Bronchial epithelial cell (primary cell): ENCODE measurements at places on chromosomes 1 and 21.

DNA sequence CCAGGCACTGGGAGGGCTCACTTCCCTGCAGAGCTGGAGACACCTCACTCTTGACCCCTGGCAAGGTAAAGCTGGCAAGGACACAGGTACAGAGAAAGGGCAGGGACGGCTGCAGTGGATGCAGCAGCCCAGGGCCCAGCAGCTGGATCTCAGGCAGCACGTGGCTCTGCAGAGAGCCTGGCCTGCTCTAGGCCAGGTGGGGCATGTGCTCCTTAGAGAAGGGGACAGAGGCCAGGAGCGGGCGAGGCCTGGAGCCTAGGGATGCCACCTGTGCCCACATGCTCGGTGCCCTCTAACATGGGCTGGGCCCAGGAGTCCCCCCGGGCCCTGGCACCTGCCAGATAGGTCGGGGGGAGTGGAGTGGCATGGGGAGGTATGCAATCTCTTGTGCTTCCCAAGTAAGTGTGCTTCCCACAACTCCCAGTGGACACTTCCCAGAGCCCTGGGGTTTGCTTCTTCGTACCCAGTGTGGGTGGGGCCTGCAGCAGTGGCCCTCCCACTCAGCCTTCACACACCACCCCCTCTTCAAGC is 30.0 kb downstream of the WNT3A start:
- no peak for DNase-seq

DNA sequence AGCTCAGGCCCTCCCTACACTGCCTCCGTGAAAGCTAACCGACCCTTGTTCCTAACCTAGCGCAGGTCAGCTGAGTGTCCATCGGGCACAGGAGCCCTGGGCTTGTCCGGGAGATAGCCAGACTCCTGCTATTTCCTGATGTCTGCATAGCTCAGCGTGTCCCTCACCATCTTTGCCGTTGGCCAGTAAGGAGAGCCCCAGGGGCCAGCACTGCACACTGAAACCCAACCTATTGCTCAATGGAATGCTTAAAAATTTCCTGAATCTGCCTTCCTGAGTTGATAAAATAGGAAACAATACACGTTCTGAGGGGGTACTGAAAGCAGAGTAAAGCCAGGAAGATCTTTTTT is 2.2 kb downstream of the RUNX1 start:
- no peak for DNase-seq

DNA sequence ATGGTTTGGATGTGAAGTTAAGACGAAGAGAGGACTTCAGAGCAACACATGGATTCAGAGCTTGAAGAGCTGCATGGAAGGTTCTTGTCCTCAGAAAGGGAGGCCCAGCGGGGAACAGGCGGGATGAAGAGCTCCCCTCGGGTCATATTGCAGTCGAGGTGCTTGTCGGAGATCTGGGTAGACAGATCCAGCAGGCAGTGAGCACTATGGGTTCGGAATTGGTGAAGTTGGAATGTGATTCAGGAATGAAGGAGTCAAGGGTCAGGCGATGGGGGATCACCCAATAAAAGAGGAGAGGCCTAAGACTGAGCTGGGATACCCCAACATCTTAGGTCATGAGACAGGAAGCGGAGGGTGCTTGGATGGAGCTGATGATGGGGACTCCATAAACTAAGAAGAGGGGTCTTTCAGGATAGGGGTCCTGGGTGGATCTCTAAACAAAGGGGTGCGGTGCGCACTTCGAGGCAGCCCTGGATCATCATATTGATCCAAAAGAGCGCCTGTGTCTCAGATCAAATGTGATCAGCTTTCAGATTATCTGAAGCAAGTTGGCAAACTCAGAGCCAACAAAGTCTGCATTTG is 176.3 kb upstream of the VAMP3 start:
- DNase-seq: no peak

DNA sequence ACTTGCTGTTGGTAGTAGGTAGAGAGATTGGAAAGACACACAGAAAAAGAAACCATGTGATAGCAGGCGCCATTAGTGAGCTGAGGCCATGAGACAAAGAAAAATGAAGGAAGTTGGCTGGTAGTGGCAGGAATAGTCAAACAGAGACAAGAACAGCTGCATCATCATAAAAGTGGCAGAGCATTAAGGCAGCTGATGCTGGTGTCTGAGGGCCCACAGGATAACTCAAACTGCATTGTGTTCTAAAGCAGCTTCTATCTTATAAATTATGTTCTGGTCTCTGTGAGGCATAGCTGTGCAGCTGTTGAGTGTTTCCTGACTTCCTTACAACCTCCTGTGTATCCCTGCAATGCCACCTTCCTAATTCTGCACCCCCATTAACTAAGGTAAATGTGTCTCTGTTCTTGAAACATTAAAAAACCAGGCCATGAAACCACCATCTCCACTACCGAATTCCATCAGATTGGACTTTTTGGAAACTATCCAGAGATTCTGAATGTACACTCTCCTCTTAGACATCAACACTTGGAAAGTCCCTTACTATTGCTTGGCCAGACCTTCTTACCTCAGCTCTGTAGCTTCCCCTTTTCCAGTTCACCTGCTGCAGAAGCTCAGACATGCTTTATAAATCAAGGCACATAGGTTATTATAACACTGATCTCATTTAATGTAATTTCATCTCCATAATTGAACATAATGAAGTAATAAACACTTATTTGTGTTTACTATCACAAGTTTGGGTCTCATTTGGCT is 23.4 kb upstream of the ARHGAP29 start:
- DNase-seq: no peak

DNA sequence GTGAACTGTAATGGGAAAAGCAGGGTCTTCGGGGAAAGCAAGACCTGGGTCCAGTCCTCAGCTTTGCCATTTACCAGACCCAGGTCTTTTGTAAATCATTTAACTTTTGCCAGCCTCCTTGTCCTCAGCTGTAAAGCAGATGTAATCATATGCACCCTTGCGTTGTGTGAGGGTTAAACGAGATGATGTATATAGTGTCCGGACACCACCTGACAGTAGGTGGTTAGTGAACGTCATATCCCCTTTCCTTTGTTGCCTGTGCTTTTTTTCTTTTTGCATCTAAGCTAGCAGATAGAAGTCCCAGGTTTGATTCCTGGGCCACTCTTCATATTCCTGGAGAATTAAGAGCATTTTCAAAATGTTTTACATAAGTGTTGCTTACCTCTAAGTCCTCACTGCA is 28.5 kb downstream of the IL12RB2 start:
- no peak for DNase-seq

DNA sequence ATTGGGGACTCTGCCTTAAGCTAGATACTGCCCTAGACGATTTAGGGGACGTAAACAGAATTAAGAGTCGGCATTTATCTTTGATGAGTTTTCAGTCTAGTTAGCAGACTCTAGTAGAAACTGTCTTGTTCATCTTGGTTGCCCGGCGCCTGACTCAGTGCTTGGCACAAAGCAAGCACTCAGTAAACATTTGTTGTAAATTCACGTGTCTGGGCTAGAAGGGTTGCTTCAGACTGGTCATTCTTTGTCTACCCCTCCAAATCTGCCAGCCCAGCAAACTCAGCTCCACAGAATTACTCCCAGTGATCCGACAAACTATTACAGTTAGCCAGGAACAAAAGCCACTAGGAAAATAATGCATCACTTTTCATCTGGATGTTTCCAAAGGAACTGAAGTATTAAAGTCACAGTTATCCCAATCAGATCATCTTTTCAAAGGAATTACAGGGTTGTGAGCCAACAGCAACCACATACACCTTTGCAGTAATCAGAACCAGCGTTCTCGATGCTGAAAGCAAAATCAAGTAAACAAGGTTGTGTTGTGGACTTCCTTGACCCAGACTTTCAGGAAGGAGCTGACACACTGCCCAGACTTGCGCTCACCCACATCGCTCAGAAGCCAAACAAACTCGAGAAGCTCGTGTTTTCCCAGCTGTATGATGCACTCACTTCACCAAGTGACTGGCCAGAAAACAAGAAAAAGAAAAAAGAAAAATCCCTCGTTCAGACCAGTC is 66.5 kb upstream of the GADD45A start:
- DNase-seq: peak; percentile 97

DNA sequence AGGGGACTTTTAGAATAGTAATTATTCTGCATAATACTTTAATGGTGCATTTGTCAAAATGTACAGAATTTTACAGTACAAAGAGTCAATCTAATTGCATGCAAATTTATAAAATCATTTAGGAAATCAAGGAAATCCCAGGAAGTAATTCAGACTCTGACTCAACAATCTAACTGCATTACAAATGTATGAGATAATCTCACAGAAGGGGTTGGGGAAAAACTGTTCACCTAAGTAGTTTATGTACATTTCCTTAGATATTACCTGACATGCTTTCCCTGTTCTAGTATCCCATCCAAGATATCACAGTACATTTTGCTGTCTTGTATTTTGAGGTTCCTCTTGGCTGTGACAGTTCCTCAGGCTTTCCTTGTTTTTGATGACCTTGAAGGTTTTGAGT is 4.7 kb downstream of the CRB1 start:
- DNase-seq: peak; percentile 83

DNA sequence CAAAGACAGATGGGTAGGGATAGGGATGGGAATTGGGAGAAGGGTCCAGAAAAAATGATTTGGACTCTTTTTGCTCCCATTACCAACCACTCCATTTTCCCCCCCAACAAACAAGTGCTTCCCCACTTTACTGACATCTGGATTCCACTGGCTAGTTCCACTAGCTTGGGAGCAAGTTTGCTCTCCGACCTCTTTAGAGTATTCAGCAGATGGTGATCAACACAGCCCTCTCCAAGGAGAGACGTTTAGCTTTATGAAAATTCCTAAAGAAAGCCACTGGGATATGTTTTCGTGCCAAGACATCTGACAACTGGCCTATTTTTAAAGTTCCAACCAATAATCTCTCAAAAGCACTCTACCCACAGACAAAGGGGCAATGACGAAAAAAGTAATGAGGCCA is 50.3 kb downstream of the ITPKB start:
- DNase-seq: no peak

DNA sequence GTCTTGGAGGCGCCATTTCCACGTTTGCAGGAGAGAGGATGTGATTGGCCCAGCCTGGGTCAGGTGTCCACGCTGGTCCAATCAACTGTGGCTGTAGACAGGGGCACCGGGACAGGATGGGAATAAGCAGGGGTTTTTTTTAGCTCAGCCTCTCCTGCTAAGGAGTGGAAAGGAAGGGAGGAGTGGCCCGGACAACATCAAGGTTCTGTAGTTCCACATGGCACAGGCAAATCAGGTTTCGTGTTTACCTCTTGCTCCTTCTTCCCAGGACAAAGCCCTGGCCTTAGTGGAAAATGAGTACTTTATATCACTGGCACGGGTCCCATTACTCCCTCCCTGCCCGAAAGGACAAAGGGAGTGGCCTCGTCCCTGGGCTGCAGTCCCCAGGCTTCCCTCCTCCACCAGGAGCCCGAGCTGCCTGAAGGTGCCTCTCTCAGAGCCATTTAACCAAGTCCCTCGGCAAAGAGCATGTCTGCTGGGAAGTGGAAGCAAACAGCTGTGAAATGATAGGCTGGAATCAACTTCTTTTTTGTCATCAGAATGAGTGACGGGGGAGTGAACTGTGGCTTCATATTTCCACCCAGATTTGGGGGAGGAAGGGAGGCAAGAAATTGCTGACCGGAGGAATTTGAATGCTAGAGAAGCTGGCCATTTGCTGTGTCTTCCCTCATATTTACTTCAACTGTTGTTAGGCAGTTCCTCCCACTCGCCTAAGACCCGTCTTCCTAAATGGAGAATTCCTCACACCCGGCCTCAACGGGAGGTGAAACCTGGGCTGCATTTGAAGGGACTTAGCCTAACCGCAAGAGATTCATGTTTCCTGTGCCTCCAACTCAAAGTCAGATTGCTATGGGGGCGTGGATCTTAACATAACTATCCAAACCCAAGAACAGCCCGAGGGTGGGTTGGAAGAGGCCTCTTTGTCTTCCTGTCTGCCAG is 84.9 kb upstream of the SLC44A3 start:
- peak; percentile 75 for DNase-seq

DNA sequence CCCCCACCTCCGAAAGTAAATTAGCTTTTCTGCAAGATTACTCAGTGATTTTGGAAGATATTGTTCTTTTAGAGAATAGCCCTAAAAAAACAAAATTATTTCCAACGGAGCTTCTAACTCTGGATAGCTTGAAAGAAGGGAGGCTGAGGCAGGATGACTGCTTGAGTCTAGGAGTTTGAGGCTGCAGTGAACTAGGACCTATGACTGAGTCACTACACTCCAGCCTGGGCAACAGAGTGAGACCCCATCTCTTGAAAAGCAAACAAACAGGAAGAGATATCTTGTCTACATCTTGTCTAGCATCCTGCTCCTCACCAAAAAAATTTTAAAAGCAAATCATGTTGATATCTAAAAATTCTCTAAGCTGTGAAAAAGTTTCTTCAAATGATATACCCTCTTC is 42.2 kb upstream of the CPLANE2 start:
- DNase-seq: no peak

DNA sequence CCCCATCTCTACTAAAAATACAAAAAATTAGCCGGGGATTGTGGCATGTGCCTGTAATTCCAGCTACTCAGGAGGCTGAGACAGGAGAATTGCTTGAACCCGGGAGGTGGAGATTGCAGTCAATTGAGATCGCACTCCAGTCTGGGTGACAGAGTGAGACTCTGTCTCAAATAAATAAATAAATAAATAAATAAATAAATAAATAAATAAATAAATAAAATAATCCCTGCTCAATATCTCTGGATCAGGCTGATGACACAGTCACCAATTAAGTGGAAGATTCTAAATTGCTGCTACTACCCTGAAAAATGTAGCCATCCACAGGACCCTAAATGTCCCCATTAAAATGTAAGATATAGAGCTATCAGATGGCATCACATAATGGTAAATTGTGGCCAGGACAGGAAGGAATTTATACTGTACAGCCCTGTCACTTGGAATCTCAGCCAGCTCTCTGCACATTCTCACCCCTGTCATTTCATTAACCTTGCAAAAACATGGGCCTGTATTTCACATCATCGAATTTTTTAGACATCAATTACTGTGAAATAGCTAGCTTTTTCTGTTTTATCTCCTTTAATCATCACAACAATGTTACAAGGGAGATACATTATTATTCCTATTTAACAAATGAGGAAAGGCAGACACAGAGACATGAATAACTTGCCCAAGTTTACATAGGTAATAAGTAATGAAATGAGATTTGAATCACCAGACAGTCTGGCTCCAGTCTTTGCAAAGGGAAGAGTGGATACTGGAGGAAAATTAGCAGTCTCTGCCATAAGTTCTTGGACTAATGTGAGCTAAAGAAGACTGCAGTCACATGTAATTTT is 56.7 kb upstream of the NTPCR start:
- DNase-seq: no peak

- peak; percentile 71 for DNase-seq
These were observed 167.9 kb downstream of the KIF26B start for GRCh38 chr1:245322673-245323072.

DNA sequence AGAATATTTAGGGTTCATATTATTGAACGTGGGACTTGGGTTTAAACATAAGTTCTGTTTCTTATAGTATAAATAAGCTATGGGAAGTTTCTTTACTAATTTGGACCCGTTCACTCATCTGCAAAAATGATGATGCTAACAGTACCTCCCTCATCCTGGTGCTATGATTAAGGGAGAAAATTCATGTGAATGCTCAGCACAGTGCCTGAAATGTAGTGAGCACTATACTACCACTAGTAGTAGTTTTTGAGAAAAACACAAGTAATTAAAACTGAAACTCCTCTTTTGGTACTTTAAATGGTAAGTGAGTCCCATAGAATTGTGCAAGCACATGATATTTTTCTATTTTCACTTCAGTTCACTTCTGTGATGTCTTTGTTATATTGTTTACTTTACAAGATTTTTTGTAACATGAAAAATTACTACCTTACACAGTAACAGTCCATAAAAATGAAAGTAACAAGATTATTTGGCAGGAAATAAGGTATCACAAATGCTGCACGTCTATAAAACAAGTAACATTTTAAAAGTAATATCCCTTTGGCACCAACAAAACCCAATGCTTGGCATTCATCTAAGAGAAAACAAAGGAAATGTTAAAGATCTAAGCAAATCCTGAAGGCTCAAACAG is 11.3 kb upstream of the PTPRC start:
- no peak for DNase-seq
